ENCODE measurements at places on chromosomes 7 and 10. TPM values are rescaled to one million over a fixed set of nuclear protein-coding genes. Genes with fewer than 3 reads are reported as not detected.
A peak's percentile ranks its signal among the peaks of the same experiment; 100 is the strongest.

VWA2 gene
- 15.5 TPM for total RNA-seq

KCP gene
- 1.3 TPM for total RNA-seq

OPTN gene
- total RNA-seq = 61.5 TPM

NYAP1 gene
- 0.55 TPM for total RNA-seq

CRCP gene
- total RNA-seq = 33.1 TPM

SEMA3E gene
- total RNA-seq = 11.9 TPM

ZNF92 gene
- total RNA-seq = 7.6 TPM

GPR26 gene
- not detected for total RNA-seq

PIP gene
- total RNA-seq = not detected

ZCWPW1 gene
- 4.8 TPM for total RNA-seq

DNA sequence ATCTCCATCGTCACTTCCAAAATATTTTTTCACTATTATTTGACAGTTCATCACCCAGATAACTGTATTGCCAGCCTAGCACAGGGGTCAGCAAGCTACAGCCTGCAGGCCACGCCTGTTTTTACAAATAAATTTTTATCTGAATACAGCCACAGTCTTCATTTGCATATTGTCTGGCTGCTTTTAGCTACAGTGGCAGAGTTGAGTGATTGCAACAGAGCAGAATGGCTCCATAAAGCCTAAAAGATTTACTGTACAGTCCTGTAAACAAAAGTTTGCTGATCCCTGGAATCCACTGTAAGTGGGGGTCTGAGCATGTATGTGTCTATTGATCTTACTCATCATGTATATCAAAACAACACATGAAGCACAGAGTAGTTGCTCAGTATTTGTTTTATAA, 45.9 kb upstream of the GNAI1 start:
- DNase-seq = no peak

- no peak for DNase-seq
Measured at GRCh38 chr7:102860351-102860811, 52.4 kb upstream of the LRRC17 start.

DNA sequence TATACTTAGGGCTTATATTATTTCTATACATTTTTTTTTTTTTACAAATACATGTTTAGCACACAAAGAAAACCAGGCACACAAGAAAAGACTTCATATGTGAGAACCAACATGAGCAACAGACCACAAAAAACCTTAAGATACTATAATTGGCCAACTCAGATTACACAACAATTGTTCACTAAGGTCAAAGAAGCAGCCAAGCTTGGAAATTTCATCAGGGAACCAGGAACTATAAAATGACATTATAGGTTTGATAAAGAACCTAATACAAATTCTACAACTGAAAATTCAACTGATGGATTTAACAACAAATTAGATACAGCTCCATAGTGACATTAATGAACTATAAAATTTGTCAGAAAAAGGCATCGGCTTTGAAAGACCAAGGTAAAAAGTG, 4.4 kb upstream of the LUC7L2 start:
- DNase-seq = no peak

- DNase-seq = no peak
Measured at GRCh38 chr10:128156999-128157755, 31.0 kb upstream of the MKI67 start.

GRCh38 chr7:34841326-34841725, 183.3 kb downstream of the NPSR1 start:
- DNase-seq = no peak

GRCh38 chr7:80070391-80070790, 64.2 kb upstream of the GNAI1 start:
- DNase-seq = no peak

- DNase-seq = no peak
Measured at GRCh38 chr10:28806951-28807759, 129.8 kb downstream of the BAMBI start.

DNA sequence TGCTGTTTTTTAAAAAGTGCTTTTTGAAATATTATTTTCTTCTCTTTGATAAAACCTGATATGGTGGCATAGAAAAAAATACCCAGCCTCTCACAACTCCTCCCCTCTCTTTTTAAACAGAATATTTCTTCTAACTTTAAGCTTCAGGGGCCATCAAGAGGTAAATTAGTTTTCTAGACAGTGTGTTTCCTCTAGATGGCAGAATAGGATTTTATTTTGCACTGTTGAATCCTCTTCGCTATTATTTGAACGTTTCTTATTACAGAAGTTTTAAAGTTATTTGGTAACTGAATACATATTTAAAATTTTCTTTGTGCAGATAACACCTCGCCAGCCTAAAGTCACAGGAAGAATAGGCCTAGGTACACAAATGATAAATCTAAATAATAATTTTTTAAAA, 30.3 kb downstream of the ARL5B start:
- DNase-seq = no peak

- no peak for DNase-seq
Measured at GRCh38 chr7:112411186-112411795, 39.0 kb upstream of the IFRD1 start.

DNA sequence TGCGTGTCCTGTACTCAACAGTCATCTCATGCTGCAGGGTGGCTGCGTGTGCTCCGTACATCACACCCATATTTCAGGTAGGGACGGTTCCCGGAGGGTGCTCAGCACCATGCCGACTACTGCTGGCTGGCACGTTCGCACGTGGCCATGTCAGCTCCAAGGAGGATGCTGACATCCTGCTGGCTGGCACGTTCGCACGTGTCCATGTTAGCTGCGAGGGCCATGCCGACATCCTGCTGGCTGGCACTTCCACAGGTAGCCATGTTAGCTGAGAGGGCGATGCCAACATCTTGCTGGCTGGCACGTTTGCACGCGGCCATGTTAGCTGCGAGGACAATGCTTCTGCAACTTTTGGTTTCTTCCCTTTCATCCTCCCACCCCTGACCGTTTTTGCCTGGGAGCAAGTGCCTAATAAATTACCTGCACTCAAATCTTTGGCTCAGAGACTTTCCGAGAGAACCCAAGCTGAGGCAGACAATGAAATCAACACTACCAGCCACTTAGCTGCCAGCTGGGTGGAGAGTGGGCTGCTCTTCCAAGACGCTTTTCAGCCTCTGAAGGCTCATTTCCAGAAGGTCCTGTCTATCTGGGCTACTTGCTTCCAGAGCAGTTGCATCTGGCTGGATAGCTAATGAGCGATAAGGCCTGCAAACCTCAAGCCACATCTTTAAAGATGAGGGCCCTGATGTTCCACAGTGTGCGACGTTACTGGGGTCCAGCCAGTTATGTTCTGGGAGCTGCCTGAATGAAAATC, 104.6 kb downstream of the WDR37 start:
- peak; percentile 46 for DNase-seq

DNA sequence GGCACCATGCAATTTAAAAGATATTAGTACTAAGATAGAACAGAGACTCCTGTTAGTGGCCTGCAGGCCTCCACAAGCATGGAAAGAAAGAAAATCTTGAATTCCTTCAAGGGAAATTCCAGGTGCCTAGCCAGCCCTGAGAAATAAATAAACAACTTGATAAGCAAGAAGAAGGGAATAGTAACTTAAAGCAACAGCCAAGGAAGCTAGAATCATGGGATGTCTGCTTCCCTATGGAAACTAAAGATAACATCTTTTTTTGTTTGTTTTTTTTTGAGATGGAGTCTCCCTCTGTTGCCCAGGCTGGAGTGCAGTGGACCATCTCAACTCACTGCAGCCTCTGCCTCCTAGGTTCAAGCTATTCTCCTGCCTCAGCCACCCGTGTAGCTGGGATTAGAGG, 128.6 kb downstream of the SKIDA1 start:
- no peak for DNase-seq

DNA sequence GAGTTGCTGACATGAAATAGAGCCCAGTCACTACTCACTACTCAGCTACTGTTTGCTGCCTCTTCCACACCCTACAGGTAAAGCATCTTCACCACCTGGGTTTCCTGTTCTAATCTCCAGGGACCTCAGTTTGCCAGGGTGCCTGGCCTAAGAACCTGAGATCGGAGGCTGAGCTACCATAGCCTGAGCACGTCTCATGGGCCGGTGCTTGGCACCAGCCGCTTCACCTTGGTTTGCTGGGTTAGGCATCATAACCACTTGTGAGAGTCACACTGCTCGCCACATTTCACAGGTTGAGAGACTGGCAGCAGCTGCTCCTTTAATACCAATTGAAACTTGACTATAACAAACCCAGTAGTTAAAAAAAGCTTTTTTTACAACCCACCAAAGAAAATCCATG, 75.1 kb downstream of the EMX2 start:
- DNase-seq = no peak

- no peak for DNase-seq
Measured at GRCh38 chr10:96921655-96922054, 89.6 kb downstream of the LCOR start.

- no peak for DNase-seq
Measured at GRCh38 chr10:76422769-76423168, 991.3 kb downstream of the LRMDA start.

DNA sequence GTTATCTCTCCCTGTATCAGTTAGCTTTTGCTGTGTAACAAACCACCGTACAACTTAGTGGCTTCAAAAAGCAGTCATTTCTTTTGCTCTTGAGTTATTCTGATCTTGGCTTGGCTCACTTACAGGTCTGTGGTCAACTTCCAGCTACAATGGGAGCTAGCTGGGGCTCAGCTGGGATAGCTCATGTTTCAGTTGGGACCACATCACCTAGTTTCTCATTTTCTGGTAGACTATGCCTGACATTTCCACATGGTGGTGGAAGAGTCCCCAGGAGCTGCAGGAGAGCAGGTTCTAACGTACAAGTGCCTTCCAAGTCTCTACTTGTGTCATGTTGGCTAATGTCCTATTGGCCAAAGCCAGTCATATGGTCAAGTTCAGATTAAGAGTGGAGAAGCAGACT, 25.8 kb upstream of the PIP4K2A start:
- DNase-seq = no peak

GRCh38 chr10:10479465-10479864, 538.2 kb upstream of the CELF2 start:
- DNase-seq = no peak

DNA sequence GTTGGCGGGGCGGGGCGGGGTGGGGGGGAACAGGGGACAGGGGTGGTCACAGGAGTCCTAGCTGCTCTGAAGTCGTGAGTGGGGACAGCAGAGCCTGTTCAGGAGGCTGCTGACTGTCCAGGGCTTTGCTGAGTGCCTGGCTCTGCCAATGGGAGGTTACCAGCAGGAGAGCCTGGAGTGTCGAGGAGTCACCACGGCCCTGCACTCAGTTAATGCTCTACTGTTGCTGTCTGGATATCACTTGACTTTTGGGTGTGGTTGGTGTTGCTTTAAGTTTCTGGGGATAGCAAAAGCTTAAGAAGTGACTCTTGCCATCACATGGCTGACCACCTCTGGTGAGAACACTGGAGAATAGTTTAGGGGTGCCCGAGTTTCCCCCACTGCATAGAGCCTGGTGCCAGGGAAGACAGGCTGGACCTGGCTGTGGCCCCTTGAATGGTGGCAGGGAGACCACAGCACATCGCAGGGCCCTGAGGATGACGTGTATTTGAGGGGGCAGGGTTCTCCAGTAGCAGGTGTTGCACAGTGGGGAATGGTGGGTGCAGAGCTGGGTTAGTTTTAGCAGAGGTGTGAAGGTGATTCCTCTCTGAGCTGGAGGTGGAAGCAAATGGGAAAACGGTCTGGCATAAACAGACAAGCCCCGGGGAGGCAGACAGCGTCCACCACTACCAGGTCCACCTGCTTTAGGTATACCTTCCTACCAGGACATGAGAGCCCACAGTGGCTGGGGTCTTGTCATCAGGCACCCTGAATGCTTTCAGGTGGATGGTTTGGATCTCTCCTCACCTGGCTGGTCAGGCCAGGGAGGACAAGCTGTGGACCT, 54.2 kb upstream of the CAMK2B start:
- no peak for DNase-seq

- no peak for DNase-seq
Measured at GRCh38 chr7:157970744-157971143, 616.9 kb downstream of the PTPRN2 start.

DNA sequence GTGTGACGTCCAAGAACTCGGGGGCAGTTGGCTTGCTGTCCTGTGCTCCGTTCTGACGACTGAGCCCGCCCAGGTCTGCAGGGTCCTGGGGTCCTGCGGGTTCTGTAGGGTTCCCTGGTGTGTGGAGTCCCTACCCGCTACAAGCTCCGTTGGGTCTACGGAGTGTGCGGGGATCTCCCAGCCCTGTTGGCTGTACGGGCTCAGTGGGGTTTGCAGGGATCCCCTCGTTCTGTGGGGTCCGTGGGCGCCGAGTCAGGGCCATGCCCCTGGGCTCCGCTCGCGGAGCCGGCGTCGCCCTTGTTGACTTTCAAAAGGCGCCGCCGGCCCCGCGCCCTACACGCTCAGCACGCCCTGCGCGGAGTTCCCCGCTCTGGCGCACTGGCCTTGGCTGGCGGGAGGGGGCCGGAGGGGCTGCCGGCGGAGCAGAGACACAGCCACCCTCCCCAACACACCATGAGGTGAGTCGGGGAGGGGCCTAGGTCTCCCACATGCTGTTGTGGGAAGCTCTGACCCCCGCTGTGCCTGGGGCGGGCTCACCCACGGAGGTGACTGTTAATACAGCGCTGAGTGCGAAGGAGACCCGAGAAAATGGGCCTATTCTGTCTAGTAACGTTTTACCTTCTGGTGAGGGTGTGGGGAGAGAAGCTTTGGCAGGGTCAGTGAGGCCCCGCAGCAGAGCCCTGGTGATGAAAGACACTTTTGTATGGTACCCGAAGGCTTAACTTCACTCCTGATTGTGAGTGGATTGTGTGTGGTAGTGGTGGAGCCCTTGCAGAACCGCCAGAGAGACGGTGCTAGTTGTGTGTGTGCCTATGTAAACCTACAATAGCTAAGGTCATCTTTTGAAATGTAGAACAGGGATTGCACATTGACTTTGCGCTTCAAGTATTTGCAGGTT, 8.1 kb downstream of the TASOR2 start:
- peak; percentile 78 for DNase-seq

GRCh38 chr10:114874827-114875411, 53.3 kb downstream of the FHIP2A start:
- DNase-seq = no peak

DNA sequence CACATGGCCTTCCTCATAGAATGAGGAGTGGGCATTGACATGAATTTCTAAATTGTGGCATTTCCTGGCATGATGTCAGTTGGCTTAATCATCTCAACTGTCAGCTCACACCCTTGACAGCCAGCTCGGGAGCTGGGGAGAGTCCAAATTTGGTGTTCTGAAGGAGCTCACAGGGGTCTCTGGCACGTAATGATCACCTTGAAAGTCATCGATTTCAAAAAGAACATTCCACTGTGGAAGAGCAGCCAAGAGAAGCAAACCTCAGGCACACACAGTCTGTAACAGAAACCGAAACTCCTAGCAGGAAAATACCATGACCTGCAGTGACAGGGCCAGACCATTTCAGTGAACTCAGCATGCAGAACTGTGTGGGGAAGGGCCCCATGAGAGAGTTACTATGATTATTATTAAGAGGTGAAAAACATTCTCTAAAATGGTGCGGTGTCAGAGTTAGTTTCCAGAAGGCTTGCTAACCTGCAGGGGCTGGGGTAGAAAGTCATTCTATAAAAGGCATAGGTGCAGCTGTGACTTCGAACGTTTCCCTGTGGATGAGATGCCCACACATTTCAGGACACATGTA, 26.4 kb upstream of the KLF6 start:
- no peak for DNase-seq

GRCh38 chr10:44929356-44930255, 18.5 kb downstream of the TMEM72 start:
- DNase-seq = no peak

All from upper lobe of right lung (tissue), 1 donor.